GDM1 (cell line): ENCODE measurements at places on chromosomes 7 and 10.

DNA sequence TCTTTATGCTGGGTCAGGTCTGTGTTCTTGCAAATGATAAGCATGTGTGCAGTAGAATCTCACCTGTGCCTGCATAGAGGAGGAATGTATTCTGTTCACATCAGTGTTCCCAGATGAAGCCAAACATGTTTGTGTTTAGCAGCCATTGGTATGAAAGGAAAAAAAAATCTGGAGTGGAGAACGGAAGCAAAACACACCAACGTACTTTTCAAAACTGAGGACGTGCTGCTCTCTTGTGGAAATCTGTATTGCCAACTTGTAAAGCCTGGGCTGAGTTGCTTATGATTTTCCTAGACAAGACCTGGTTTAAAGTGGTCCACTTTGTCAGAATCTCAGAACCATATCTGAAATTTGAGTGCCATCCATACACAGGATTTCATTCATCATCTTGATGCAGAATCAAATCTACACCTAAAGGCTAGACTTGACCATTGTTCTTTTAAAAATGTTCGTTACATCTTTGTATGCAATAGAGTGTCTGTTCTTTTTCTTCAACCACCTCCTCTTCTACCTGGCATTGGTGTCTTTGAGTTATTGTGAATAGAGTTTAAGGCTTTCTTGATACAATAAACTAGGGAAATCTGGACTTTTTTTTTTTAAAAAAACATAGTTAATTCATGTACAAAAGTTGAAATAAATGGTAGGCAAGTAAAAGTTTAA, 367.7 kb downstream of the PHF14 start:
- DNase-seq: no peak

- DNase-seq: no peak
Measured at GRCh38 chr7:15086131-15086611, 183.6 kb upstream of the DGKB start.

- no peak for DNase-seq
Measured at GRCh38 chr10:122407375-122408125, 33.0 kb downstream of the PLEKHA1 start.

DNA sequence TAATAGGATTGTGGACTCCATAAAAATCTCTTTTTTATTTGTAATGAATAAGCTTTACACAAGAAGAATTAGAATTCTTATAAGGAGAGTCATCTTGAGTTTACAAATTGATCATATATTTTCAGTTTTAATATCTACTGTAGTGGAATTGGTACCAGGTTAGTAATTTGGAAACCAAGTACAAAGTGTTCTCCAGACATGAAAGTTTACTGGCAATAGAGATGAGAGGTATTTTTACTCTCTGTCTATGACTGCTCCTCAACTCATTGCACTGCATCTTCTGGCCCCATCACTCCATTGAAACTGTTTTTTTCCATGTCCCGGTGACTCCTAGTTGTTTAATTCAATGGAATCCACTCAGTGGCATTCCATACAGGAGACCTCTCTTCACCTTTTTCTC, 164.5 kb upstream of the SMIM30 start:
- no peak for DNase-seq

DNA sequence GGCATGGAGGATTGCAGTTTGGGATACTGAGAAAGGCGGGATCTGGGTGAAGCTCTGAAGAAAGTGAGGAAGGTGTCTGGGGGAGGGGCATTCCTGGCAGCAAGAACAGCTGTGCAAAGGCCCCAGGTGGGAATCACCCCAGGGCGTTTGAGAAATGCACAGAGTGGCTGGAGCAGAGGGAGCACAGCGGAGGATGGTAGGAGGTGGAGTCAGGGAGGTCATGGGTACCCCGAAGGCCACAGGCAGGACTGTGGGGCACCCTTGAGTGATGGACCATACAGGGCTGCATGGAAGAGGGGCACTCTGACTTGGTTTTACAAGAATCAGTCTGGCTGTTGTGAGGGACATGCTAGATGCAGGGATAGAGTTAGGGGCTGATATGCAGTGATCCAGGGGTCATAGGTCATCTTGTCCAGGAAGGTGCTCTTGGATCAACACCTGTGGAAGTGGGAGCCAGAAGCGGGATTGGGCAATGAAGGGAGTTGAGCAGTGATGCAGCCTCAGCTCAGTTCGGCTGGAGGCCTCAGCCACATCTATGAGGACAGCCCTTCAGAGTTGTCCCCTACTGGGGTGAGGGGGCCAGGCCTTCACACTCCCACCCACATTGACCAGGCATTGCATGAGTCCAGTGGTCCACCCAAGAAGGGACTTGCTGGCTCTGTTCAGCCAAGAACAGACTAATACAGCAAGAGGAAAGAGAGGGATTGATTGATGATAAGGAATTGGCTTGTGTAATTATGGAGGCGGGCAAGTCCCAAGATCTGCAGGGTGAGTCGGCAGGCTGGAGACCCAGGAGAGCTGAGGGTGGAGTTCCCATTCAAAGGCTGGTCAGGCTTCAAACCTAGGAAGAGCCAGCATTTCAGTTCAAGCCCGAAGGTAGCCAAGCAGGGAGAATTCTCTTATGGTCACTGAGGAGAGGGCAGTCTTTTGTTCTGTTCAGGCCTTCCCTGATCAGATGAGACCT, 48.7 kb downstream of the TSPAN15 start:
- no peak for DNase-seq

DNA sequence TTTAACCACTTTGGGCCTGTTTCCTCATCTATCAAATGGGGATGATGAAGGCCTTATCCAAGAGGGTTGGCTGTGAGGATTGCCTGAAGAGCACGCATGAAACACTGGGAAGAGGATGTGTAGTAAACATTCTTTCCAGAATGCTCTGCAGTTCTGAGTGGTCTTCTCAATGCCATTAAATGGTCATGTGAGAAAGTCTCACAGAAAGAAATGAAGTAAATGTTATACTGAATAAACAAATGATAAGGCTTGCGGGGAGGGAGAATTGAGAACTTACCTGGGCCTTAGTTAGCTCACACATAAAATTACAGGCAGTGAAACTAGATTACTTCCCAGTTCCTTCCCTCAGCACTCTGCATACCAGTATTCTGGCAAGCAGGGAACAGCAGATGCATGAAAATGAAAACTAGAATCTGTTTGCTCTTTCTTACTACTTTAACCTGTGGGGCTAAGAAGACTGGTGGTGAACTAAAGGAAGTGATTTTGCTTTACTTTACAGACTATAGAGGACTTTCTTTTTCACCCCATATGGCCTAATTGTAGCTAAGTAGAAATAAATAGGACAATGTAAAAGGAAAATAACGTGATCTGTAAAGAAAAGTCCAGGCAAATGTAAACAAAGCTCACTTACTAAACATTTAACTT, 135.3 kb upstream of the CCDC6 start:
- DNase-seq: no peak

DNA sequence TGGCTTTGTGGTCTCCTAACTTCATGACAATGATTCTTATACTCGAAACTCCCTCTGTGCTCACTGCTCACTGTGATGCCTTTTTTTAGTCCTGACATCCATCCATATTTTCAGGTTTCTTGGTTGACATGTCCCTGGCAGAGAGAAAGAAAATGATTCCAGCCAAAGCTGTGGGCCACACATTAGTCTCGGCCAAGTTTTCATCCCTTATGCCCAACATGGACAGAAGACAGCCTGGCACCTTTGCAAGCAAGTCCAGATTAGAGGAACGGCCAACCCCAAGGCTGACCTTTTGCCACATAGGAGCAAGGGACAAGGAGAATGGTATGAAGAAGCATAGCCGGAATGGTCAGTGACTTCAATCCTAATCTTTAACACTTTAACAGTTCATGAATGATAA, 8.7 kb upstream of the OPALIN start:
- DNase-seq: no peak

GRCh38 chr10:73969224-73969841, 28.6 kb upstream of the VCL start:
- no peak for DNase-seq
